Frontal cortex (tissue), 4 donors: ENCODE measurements at places on chromosomes 4 and X. TPM values are rescaled to one million over a fixed set of nuclear protein-coding genes. Genes with fewer than 3 reads are reported as not detected.

DNA sequence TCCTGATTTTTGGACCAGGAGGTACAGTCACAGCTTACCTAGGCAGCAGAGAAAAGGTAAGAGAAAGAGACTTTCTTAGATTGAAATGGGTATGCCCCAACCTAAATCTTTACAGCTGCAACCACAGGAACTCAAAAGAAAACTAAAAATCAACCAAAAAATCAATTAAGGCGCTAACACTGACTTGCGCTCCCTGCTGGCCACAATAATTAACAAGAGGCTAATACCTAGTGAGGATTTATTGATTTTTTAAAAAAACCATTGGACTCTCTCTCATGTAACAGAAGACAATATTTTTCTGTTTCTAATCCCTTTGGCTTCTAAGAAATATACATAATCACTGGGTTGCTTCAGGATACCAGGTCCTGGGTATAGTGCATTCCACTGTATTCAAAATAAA, 153.9 kb upstream of the TENM3 start:
- DNase-seq: no peak

- DNase-seq: no peak
These were observed 66.7 kb downstream of the COQ2 start for GRCh38 chr4:83217721-83218522.

The DIPK2B gene
- 1.6 TPM for total RNA-seq

DNA sequence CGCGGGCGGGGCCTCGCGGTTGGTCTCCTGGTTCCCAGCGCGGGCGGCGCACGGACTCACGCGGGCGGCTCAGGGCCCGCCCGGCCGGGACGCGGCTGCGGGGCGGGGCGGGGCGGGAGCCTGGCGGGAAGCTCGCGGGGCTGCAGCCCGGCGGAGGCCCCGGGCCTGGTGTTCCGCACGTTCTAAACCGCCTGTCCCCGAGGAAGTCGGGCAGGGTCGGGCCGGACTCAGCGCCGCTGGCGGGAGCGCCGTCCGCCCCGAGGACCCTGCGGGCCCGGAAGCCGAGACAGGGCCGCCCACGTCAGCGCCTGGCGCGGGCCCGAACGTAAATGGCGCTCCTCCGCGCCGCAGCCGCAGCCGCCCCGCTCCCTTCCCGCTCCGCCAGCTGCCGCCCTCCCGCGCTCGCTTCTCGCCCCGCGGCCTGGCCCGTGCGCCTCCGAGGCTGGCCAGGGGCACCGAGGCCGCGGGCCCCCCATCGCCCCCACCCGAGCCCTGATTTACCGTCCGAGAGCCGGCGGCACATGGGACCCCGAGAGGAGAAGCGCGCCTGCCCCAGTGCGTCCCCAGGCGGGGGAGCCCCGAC, 309 bp upstream of the CTBP1 start:
- peak; percentile 97 for DNase-seq

DNA sequence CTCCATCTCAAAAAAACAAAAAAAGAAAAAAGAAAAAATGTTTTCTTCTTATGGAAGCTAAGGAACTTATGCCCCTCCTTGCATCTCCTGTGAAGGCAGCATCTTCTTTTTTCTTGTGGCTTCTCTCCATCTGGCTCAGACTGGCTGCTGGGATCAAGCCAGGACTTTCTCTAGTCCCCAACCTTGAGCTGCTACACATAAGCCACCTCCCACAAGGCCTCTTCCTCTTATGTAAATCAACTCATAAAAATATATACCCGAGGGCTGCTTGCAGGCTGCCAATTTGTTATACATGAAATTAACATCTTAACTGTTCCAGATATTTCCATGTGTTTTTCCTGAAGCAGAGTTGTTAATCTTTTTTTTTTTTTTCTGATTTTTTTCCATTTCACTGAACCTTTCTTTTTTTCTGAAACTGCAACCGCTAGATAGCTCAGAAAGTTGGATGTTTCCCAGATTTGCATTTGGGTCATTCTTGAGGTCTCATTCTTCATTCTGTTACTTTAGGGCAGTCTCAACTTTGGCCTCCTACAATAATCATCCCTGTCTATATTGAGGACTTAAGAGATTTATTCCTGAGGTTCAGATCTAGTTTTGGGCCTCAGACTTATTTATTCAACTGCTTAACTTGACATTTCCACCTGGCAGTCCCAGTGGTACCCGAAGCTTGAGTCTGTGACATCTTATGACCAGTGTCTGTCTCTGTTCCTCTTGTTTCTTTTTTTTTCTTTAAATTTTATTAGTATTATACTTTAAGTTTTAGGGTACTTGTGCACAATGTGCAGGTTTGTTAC, 10.3 kb downstream of the SNX25 start:
- no peak for DNase-seq

GRCh38 chr4:141339391-141339790, 118.7 kb downstream of the ZNF330 start:
- no peak for DNase-seq

DNA sequence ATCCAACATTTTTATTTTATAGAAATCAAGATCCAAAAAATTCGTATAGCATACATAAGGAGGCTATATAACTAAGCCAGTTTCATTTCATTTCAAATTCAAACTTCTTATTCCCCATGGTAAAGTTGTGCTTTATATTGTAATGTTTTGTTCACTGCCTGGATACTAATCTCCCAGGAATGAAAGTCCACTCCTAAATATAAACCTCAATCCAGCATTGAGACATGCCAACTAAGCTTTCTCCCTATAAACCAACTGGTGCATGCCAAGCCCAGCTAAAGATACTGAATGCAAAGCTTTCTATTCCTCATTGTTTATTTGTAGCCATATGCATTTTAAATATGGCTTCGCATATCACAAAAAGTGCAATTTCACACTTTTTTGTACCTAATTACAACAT, 63.8 kb upstream of the INPP4B start:
- no peak for DNase-seq

DNA sequence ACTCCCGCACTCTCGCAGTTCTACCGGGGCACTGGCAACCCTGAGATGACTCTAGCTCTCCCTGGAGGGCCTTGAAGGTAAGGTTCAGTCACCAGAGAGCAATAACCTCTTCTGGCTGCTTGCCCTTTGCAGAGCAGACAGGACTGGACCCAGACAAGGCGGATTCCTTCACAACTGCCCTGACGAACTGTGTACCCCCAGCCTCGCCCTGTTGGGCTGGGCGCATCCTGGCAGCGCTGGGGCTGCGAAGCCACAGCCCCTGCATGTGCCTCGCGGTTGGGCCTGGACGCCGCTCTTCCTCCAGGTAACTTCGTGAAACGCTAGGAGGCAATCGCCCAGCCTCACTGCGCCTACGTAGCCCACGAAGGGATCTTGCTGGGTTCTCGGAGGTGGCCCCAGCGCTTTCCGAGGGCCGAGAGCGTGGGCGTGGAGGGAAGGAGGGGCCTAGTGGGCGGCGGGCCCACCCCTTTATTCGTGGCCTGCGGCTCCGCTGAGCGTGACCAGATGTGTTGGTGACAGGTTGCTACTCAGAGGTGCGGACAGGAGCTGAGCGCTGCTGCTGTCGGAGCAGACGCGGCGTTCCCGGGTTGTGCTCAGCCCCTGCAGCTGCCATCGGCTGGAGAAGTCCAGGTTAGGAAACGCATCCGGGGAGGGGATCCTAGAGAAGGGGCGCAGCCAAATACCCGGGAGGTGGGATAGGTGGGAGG, 1.9 kb upstream of the MAMLD1 start:
- no peak for DNase-seq

DNA sequence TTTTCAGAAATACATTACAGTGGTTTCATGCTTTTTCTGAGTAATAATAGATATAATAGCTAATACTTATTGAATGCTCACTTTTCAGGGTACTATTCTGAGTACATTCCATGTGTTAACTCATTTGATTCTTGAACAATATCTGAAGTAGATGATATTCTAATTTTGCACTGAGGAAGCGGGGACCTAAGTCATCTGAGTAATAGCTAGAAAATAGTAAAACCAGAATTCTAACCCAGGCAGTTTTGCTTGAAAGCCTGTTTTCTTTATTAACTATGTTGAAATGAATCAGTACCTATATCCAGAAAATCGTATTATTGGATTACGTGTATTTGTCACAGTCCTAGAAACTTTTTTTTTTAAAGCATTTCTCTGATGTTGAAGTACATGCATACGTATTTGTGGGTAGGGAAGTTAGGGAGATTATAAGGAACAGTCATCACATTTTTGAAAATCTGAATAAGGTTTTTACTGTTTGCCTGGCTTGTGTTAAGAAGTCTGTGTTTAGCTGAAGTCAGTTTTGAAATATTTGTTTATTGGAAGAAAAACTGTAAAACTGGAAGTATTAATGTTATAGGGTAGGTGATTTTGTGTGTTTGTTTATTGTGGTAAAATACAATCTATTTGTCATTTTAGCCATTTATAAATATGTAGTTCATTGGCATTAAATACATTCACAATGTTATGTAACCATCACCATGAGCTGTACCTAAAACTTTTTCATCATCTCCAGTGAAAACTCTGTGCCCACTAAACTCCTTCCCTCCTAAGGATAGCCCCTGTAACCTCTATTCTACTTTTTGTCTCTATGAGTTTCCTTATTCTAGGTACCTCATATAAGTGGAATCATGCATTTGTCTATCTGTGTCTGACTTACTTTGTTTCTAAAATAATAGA, 55.3 kb downstream of the FIP1L1 start:
- no peak for DNase-seq

GRCh38 chr4:100799761-100800539, 282.1 kb upstream of the EMCN start:
- no peak for DNase-seq

DNA sequence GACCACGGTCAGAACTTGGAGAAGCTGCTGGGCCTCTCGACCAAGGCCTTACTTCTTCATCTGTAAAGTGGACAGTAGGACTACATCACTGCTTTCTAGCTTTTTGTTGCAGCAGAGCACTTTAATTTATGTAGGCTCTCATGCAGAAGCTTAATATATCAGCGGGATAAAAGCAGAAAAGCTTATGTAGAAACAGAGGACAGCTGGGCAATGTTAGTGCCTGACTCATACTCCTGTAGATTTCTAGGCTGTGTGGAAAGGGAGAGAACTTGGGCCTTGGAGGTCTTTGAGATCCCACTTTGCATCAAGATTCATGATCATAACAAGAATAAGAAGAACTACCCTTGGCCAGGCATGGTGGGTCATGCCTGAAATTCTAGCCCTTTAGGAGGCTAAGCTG, 91.2 kb downstream of the ARHGAP10 start:
- no peak for DNase-seq

The SPANXB1 gene
- not detected for total RNA-seq

DNA sequence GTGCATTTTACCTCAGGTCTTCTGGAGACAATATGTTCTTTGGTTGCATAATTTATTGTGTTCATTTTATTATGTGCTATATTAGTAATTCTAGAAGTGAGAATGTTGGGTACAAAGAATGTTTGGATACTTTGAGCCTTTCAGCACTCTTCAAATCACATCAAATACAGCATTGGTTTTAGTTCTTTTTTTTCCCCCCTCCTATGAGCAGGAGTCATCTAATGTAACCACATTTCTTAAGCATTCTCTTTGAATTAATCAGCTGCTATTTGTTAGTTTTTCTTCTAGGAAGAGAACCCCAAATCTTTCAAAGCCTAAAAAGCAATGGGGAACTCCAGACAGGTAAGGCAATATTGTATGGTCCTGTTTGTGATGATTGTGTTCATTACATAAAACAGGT, 46.7 kb downstream of the ARL9 start:
- DNase-seq: no peak

- peak; percentile 1 for DNase-seq
These were observed 13.1 kb upstream of the AMTN start for GRCh38 chr4:70505151-70505748.

The FAM120C gene
- total RNA-seq: 5.7 TPM

The HTRA3 gene
- total RNA-seq: 0.82 TPM

- no peak for DNase-seq
These were observed 638.4 kb downstream of the IL1RAPL1 start for GRCh38 chrX:29225670-29226069.
